ENCODE measurements at places on chromosomes 5 and 9. TPM values are rescaled to one million over a fixed set of nuclear protein-coding genes. Genes with fewer than 3 reads are reported as not detected.
A peak's percentile ranks its signal among the peaks of the same experiment; 100 is the strongest.

DNA sequence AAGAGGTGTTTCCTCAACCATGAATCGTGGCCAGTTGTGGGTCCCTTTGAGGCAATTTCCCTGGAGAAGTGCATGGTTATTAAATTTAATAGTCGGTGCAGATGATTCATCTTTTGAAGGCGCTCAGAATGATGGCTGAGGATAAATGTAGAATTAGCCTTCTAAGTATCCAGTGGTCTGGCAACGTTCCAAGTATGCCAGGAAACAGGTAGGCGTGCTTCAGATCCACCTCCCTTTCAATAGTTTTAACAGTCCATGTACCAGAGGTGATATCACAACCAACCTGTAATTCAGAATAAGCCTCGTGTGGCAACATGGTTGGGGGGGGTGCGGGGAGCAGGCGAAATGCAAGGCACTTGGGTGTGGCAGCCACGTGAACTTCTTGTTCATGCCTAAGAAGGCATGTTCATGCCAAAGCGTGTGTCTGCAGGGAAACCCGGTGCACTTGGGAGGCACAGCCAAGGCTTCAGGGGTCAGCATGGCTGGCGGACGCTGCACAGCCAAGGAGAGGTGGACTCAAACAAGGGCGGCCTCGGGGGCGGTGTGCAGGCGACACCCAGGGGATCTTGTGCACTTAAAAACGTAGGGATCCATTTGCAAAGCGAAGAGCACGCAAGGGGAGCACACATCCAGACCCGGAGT is 5.2 kb upstream of the NKD2 start:
- H3K27me3 ChIP-seq = peaks cover 35% of the 10 kb centered on the region
- no peak overlapping the region for H3K4me3 ChIP-seq
- DNase-seq = peak; percentile 27
- peaks cover 24% of the 10 kb centered on the region for H3K4me1 ChIP-seq

GRCh38 chr5:27465140-27465539 is 426.8 kb upstream of the CDH9 start:
- H3K36me3 ChIP-seq = no peaks in the 10 kb centered on the region
- H3K27me3 ChIP-seq = no peaks in the 10 kb centered on the region
- DNase-seq = no peak

DNA sequence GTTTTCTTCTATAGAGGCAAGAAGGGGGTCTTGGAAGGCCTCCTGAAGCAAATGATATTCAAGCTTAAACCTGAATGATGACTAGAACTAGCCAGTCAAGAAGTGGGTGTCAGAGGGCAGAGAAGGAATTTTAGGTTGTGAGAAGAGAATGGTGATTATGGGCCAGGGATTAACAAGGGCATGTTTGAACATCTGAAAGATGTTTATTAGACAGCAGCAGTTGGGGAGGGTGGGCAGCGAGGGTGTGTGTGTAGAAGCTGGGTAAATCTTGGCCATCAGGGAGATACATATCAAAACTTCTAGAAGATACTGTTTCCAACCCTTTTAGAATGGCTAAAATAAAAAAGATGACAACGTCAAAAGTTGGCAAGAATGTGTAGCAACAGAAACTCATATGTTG is 54.5 kb downstream of the MAN2A1 start:
- H3K27ac ChIP-seq = no peak overlapping the region
- H3K36me3 ChIP-seq = peaks cover 20% of the 10 kb centered on the region
- DNase-seq = no peak

DNA sequence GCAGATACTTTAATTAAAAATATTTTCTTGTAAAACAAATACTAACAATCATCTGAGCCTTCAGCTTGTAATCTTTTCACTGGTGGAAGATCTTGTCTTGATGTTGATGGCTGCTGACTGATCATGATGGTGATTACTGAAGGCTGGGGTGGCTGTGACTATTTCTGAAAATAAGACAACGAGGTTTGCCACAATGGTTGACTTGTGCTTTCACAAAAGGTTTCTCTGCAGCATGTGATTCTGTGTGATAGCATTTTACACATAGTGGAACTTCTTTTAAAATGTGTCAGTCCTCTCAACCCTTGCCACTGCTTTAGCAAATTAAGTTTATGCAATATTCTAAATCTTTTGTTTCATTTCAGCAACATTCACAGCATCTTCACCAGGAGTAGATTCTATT is 461.0 kb downstream of the CCDC171 start:
- no peak overlapping the region for H3K27ac ChIP-seq
- H3K27me3 ChIP-seq = no peaks in the 10 kb centered on the region
- H3K4me3 ChIP-seq = no peak overlapping the region

DNA sequence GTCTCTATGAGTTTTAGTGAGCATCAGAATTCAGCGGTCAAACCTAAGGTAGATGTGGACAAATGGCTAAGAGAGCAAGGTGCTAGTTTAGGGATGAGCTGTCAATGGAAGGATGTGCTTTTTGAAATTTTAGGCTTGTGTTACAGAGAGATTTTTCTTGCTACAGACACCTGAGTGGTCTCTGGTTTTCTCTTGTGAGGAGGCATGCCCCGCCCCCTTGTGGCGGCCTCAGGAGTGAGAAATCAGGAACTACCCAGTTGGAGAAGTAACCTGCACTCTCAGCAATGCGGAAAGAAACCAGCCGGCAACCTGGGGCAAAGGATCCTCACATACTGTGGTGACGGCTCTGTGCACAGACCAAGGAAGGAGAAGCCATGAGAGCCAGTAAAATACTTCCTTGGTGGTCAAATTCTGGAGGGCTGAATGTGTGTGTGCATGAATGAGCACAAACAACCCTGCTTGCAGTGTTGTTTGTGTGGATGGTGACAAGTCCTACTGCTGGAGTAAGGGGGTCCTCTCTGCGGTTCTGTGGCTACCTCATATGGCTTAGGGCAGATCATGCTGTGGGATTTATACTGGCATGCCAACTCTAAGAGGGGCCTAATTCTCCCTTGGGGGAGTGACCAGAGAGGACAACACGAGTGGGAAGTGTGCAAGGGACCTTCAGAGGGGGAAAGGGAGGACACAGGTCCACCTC is 16.7 kb upstream of the HSD17B4 start:
- H3K27ac ChIP-seq = peak overlapping the region; percentile 4
- H3K36me3 ChIP-seq = no peaks in the 10 kb centered on the region
- DNase-seq = peak; percentile 80

GRCh38 chr9:126636983-126637798 is 23.5 kb downstream of the LMX1B start:
- no peak overlapping the region for H3K27ac ChIP-seq
- no peaks in the 10 kb centered on the region for H3K36me3 ChIP-seq
- H3K27me3 ChIP-seq = peaks cover 61% of the 10 kb centered on the region
- no peak for DNase-seq

DNA sequence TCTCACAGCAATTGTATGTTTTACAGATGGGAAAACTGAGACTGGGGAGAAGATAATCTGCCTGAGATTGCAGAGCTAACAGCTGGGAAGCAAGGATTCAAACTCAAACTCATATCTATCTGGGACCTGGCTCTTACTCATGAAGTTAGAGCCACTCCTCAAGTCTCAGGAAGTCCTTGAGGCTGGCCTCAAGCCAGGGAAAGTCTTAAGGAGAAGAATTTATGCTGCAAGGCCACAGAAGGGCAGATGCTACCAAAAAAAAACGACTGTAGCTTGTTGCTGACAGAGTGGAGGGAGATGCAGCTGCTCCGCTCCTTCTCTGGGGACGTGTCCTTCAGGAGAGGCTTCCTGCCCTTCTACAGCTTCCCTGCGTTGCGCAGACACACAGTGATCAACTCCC is 39.8 kb downstream of the BARHL1 start:
- peaks cover 43% of the 10 kb centered on the region for H3K36me3 ChIP-seq
- H3K27ac ChIP-seq = no peak overlapping the region
- no peak for DNase-seq
- H3K4me3 ChIP-seq = no peak overlapping the region

- H3K27ac ChIP-seq = no peak overlapping the region
- H3K27me3 ChIP-seq = no peaks in the 10 kb centered on the region
- no peak overlapping the region for H3K4me3 ChIP-seq
- H3K4me1 ChIP-seq = no peaks in the 10 kb centered on the region
Measured at GRCh38 chr9:16625811-16626210, 244.7 kb downstream of the BNC2 start.

DNA sequence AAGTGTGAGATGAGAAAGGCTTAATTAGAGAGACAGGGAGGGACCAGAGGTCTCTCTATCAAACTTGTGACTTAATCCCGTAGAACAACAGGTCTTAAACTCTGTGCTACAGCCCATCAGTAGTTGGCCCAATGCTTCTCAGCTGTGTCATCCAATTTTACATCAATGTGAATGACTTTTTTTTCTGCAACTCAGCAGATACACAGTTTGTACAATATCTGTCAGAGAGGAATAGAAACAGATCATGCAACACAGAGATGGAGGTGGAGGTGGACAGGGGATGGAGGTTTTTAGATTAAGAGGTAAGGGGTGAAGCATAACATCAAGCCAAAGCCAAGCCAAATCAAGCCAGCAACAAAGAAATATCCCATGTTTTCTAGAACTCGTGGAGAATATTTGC is 43.0 kb downstream of the FBXW11 start:
- DNase-seq = no peak
- H3K36me3 ChIP-seq = peaks cover 7% of the 10 kb centered on the region
- no peak overlapping the region for H3K27ac ChIP-seq
- no peak overlapping the region for H3K4me3 ChIP-seq
- no peaks in the 10 kb centered on the region for H3K27me3 ChIP-seq

GRCh38 chr5:139494832-139495231 is 12.3 kb upstream of the STING1 start:
- DNase-seq = no peak
- no peaks in the 10 kb centered on the region for H3K36me3 ChIP-seq
- no peak overlapping the region for H3K4me3 ChIP-seq
- H3K4me1 ChIP-seq = peaks cover 26% of the 10 kb centered on the region
- H3K27ac ChIP-seq = no peak overlapping the region
- no peaks in the 10 kb centered on the region for H3K27me3 ChIP-seq

DNA sequence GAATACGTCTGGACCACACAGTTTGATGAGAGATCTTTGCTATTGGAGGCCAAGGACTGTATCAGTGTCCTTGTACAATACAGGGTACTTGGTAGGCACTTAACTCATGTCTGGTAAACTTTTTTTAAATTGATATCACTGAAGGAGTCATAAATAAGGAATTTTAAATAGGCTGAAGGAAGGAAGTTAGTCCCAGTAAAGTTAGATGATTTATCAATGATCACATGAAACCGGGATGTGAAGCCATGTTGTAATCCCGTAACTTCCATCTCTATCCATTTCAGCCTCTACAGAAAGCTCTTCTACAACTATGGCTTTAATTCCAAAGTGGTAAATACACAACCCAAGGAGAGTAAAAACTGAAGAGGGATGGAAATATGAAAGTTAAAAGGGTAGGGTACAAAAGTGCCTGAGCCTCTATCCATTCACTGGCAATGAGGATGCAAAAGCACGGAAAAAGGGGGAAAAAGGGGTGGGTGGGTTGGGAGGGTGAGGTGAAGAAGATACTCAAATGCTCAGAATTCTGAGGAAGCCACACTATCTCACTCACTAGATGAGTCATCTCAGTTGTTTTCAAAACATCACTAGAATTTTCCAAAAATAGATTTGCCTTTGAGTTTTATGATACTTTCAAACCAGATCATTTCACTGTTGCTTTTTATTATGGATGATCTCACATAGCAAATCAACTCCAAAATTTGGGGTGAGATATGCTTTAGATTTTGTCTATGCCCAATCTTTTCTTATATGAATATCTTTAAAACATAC is 1053.5 kb downstream of the NR2F1-AS1 start:
- no peaks in the 10 kb centered on the region for H3K36me3 ChIP-seq
- no peak overlapping the region for H3K4me3 ChIP-seq
- H3K27ac ChIP-seq = no peak overlapping the region
- H3K27me3 ChIP-seq = no peaks in the 10 kb centered on the region
- no peak for DNase-seq
- no peaks in the 10 kb centered on the region for H3K4me1 ChIP-seq

GPX8 gene
- not detected for total RNA-seq

S1PR3 gene
- total RNA-seq = 1.4 TPM

ADAMTS13 gene
- 2.4 TPM for total RNA-seq

SPINK7 gene
- not detected for total RNA-seq

ADGRD2 gene
- not detected for total RNA-seq

CKMT2 gene
- total RNA-seq = not detected

GZMA gene
- 16.9 TPM for total RNA-seq
